ENCODE measurements at places on chromosomes 6 and 20.
A peak's percentile ranks its signal among the peaks of the same experiment; 100 is the strongest.

GRCh38 chr20:11436113-11436905 lies 481.4 kb upstream of the BTBD3 start:
- DNase-seq = no peak

DNA sequence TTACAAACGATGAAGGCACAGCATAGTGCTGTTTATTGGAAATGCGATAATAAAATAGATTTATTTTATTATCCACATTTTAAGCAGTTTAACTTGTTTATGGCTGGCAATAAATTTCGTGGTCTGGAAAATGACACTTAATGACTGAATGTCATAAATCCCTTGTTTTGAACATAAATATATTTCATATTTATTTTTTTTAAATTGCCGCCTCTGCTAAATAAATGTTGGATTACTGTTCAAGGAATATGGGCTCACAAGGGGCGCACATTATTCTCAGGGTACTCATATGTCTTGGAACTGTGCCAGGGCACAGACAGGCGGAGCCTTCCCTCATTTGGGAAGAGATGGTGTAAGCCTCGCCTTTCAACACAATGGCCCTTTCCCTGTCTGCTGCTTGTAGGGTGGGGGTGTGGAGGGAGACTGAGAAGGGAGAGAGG lies 134.3 kb downstream of the PXDC1 start:
- DNase-seq = no peak

- DNase-seq = no peak
These were observed 9.0 kb upstream of the TSHZ2 start for GRCh38 chr20:52963131-52963530.

GRCh38 chr20:21183722-21184121 lies 57.8 kb downstream of the KIZ start:
- peak; percentile 18 for DNase-seq

DNA sequence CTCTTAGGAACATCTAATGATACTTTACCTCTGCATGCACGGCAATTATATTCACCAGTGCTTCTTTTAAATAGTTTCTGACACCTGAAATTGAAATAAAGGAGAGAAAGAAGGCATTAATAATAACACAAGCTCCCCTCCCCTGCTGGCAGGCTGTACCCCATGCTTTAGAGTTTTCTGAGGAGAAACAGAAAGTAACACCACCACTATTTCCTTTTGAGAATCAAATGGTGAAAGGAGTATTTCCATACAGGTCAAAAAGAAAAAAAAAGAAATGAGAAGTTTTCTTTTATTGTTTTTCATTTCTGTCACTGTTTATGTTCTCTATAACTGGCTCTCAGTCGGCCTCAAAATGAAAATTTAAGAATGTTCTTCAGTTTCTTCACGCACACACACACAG lies 108.1 kb downstream of the IRF4 start:
- no peak for DNase-seq

Data from foreskin keratinocyte (primary cell).